ENCODE measurements at places on chromosomes 4 and X. TPM values are rescaled to one million over a fixed set of nuclear protein-coding genes. Genes with fewer than 3 reads are reported as not detected.

The ADH7 gene
- not detected for total RNA-seq

The SUPT20HL1 gene
- total RNA-seq: not detected

The PLXNB3 gene
- total RNA-seq: 5.3 TPM

The FAM114A1 gene
- 64.1 TPM for total RNA-seq

The MAGEB6B gene
- total RNA-seq: not detected

The SH3BGRL gene
- total RNA-seq: 48.7 TPM

The TEX13B gene
- total RNA-seq: not detected

The PPP4R3C gene
- total RNA-seq: not detected

The STARD8 gene
- 0.11 TPM for total RNA-seq

The MAGEC1 gene
- total RNA-seq: not detected

The AMBN gene
- not detected for total RNA-seq

The ZC4H2 gene
- total RNA-seq: 4.6 TPM

The PORCN gene
- total RNA-seq: 60.1 TPM

The OCIAD2 gene
- total RNA-seq: 182 TPM

Data from foreskin keratinocyte (primary cell).